Upper lobe of right lung (tissue), 1 donor: ENCODE measurements at places on chromosomes 11 and 22.

DNA sequence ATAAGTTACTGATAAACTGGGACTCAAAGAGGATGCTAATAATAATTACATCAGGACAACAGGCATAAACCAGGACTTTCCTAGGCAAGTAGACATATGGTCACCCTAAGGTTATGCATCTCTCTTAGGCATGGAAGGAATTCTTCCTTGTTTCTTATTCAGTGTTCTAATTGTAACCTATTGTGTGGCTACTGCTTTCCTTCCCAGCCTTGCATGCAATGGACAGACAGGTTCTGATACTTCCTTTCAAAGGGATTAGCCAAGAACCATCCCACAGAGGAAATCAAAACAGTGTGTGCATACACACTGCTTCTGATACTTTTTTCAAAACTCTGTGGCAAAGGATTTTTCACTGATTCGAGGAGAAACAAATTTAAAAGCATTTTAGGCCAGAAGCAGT is 48.3 kb downstream of the RRAS2 start:
- DNase-seq, result no peak

DNA sequence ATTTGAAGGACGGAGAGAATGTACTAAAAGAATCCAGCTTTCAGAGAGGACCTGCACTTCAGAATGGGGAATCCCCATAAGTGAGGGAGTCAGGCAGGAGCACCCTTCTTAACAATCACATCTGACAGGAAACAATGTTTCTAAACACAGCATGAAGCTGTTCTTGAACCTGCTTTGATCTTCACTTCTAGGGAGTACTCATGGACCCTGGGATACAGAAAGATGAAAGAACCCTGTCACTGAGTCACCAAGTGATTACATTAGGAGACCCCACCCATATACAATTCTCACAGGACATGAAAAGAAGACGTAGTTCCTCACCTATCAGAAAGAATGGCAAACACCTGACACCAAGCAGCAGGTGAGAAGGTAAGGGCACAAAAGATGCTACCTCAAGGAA is 296.9 kb upstream of the ZC3H12C start:
- no peak for DNase-seq

- no peak for DNase-seq
Measured at GRCh38 chr11:46513934-46514342, 79.9 kb downstream of the AMBRA1 start.

GRCh38 chr11:5626196-5626595 is 1.4 kb downstream of the TRIM34 start:
- DNase-seq, result no peak

DNA sequence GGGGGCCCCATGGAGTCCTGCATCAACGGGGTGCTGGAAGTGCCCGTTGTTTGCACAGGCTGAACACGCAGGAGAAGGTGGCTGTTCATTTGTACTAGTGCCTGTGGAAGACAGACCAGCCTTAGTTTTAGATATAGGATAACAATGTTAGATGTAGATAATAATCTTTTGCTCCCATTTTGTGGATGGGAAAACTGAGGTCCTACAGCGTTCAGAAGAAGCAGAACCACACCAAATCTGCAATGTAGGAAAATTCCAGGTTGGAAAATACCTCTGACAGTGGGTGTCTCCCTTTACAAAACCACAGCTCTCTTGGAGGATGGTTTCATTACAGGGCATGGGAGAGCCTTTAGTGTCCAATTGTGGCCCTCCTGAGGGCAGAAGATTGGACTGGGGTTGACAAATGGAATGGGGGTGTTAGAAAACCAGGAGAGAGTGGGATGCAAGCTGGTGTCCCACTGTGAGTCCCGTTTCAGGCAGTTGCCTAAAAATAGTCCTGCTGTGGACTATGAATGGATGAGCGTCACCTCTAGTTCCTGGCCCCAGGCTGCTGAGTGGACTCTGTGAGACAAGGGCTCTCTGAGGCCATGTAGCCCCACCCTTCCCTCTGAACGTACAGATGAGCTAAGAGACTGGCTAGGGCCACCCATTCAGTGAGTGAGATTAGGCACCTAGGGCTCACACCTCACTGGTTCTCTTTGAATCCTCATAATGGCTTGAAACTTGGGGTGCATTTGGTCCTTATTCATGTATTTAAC is 508.8 kb downstream of the MN1 start:
- DNase-seq, result no peak

GRCh38 chr11:34249439-34249838 is 108.4 kb downstream of the ABTB2 start:
- DNase-seq, result no peak

DNA sequence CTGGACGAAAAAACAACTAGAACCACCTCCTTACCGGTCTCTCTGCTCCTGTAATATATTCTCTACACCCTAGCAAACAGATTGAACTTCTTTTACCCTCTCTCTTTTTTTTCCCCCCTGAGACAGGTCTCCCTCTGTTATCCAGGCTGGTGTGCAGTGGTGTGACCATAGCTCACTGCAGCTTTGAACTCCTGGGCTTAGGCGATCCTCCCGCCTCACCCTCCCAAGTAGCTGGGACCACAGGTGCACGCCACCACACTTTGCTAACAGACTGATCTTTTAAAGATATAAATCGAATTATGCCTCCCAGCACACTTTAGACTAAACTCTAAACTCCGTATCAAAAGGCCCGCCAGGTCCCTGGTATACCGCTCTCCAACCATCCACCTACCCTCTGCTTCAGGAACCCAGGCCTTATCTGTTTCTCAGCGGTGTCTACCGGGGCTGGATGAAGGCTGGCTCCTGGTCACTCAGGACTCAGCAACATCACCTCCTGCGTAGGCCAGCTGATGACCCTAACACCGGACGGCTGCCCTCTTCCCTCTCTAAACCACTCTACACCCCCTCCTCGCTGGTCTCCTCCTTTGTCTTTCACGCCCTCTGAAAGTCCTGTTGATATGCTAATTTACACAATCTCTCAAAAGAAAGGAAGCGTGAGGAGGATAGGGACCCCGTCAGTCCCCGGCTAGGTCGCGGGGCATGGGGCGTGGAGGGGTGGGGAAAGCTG is 745 bp downstream of the C22orf39 start:
- DNase-seq, result no peak

- no peak for DNase-seq
Measured at GRCh38 chr11:31019786-31020185, 349.8 kb downstream of the DCDC1 start.

DNA sequence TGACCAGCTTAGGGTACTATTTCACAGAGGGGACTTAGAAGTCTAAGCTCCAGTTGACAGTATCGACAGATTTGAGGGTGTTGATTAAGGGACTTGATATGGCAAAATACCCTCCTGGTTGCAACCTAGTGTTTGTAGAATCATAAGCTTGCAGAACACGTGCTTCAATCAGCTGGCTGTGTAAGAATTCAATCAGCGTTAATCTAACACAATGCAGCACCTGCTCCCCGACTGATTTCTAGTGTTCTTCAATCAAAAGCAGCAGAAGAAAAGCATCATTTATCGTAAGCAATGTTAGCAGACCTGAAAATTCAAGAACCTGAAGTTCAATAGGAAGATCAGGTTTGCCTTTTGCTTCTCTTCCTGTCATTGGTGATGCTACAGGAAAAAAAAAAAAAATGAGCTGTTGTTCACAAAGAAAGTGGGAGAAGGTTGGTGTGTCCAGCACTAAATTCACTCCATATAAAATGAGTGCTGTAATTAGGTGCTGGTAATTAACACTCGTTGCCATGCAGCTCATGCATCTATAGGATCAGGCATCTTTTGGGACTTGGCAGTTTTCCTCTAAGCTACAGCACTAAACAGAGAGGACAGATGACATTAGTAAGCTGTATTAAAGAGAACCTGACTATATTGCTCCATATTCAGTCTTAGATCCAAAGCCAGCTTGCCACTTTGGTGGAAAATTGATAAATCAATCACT is 840.3 kb downstream of the OPCML start:
- DNase-seq, result no peak

GRCh38 chr11:119624102-119624615 is 104.8 kb downstream of the NECTIN1 start:
- DNase-seq, result no peak

DNA sequence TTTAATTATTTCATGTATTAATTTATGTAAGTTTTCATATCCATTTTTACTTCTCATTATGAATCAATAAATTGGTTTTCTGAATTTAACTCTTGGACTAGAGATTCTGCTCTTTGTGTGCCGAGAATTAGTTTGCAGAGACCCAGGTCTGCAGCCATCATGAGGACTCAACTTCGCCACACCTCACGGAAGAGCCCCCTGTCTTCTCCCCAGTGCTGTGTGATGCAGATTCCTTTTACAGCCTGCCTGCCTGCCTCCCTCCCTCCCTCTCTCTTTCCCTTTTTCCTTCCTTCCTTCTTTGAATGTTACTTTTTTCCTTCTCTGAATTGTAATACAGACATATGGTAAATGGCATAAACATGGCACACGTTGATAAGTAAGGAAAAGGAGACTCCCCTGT is 947.7 kb downstream of the TBC1D22A start:
- DNase-seq, result no peak

- DNase-seq, result no peak
Measured at GRCh38 chr11:114170226-114170625, 110.7 kb downstream of the ZBTB16 start.
